A673 (cell line): ENCODE measurements at places on chromosomes 7 and 10. TPM values are rescaled to one million over a fixed set of nuclear protein-coding genes. Genes with fewer than 3 reads are reported as not detected.

GRCh38 chr7:11420049-11420448 lies 411.9 kb downstream of the THSD7A start:
- no peak for DNase-seq

The RGS10 gene
- 16.6 and 18.4 TPM in 2 replicates for total RNA-seq

GRCh38 chr10:62880162-62880561 lies 64.0 kb upstream of the EGR2 start:
- DNase-seq, result no peak

GRCh38 chr7:28267012-28267411 lies 86.4 kb upstream of the JAZF1 start:
- no peak for DNase-seq

DNA sequence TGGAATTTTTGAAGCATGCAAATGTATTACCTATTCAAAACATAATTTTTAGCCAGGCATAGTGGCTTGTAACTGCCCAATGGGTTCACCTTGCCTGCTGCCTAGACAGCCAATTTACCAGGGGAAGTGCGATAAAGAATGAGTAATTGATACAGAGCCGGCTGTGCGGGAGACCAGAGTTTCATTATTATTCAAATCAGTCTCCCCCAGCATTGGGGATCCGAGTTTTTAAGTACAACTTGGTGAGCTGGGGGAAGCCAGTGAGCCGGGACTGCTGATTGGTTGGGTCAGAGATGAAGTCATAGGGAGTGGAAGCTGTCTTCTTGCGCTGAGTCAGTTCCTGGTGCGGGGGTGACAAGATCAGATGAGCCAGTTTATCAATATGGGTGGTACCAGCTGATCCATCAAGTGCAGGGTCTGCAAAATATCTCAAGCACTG lies 29.1 kb upstream of the NRBF2 start:
- DNase-seq, result peak; percentile 48

The NRP1 gene
- total RNA-seq, result 31.7 and 32.8 TPM in 2 replicates

- DNase-seq, result no peak
Measured at GRCh38 chr10:116026315-116026714, 246.7 kb downstream of the GFRA1 start.

The EBF3 gene
- total RNA-seq, result 52.2 and 56.2 TPM in 2 replicates

The SLIT1 gene
- total RNA-seq, result 0.43 and 0.66 TPM in 2 replicates

The CCDC172 gene
- not detected in 2 replicates for total RNA-seq

- DNase-seq, result no peak
Measured at GRCh38 chr7:154899862-154900261, 103.1 kb downstream of the PAXIP1 start.

DNA sequence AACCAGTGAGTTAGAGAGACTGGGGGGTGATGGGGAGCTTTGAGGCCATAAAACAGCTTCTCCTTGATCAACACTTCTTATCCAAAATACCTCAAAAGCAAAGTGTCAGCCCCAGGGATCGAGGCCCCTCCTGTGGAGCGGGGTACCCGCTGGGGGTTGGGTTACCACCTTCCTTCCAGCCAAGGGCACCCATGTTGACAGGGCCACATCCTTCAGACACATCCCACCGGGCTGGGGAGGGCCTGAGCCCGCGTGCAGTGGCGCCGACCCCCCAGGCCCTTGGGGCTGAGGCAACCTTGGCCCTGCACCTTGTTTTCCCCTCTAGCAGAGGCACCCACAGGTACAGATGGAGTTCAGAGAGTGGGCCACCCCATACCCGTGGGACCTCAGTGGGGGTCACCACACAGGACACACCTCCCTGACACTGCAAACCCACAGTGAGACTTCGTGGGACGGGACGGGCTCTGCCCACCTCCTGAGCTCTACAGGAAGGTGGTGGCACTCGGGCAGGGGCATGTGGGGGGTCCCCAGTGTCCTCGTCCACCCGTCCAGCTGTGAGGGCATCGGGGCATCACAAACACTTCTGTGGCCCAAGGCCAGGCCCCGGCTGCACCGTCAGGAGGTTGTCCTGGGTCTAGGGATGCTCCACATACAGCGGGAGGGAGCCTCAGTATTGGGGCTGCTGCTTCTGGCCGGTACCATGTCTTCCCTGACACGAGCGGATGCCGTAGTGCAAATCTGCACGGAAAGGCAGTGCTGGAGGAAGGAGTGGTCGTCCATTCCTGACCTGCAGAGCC lies 10.7 kb downstream of the DPYSL4 start:
- DNase-seq, result no peak

- DNase-seq, result no peak
Measured at GRCh38 chr10:10396601-10397000, 621.1 kb upstream of the CELF2 start.

- DNase-seq, result no peak
Measured at GRCh38 chr7:106089647-106090046, 22.5 kb downstream of the SYPL1 start.

The LIPK gene
- total RNA-seq, result not detected in 2 replicates

DNA sequence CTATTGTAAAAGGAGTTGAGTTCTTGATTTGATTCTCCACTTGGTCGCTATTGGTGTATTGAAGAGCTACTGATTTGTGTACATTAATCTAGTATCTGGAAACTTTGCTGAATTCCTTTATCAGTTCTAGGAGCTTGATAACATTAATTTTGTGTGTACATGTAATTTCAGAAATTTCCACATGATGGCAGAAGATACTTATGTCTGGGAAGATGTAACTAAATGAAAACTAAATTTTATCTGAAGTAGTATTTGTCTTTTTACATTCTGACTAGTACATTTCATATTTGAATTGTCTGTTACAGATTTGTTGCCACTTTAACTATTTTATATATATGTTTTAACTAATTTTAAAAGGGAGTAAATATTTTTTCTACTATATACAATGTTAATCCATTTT lies 27.6 kb downstream of the SDHAF3 start:
- peak; percentile 46 for DNase-seq

- no peak for DNase-seq
Measured at GRCh38 chr7:16712916-16713315, 40.6 kb upstream of the TSPAN13 start.

- peak; percentile 84 for DNase-seq
Measured at GRCh38 chr7:4631380-4632179, 50.5 kb upstream of the FOXK1 start.

- DNase-seq, result no peak
Measured at GRCh38 chr10:111974325-111974724, 209.2 kb downstream of the GPAM start.

GRCh38 chr7:20791538-20792434 lies 5.1 kb upstream of the SP8 start:
- no peak for DNase-seq

The RELN gene
- not detected in 2 replicates for total RNA-seq

DNA sequence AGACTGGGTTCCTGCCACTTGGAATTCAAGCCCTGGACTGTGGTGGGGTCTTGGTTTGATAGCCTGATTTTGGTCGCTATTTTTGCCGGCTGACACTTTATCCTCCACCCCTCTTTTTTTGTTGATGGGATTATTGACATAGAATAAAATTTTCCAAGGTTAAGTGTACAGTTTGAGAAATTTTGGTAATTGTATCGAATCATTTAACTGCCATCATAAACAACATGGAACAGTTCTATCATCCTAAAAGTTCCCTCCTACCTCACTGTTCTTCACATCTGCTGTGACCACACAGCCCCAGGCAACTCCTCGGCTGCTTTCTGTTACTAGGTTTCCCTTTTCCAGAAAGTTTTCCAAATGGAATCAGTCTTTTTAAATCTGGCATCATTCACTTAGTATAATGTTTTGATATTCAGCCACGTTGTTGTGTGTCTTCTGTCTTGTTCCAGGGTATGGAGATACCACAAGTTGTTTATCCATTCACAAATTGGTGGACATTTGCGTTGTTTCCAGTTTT lies 50.6 kb upstream of the STEAP1B start:
- DNase-seq, result no peak

GRCh38 chr10:93235686-93236085 lies 162.0 kb downstream of the CYP26A1 start:
- DNase-seq, result no peak

- peak; percentile 52 for DNase-seq
Measured at GRCh38 chr10:33661580-33662336, 327.3 kb upstream of the NRP1 start.

GRCh38 chr7:91864070-91864469 lies 16.4 kb downstream of the MTERF1 start:
- no peak for DNase-seq

- DNase-seq, result no peak
Measured at GRCh38 chr7:66236713-66237303, 31.7 kb downstream of the TPST1 start.

DNA sequence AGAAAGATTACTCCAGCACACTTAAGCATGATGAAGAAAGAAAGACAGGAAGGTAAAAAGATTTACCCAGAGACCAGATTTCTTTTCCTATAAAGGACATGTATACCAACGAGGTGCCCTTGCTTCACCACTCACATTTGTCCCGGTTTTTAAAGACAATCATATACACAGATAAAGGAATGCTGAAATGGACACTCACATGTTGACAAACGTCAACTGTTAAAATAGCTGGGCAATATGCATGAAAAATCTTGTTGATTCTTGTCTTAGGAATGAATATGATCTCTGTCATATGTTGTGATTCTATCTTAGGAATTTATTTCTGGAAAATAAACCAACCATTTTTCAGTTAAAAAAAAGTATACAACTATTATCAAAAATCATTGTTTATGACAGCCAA lies 158.2 kb downstream of the SRPK2 start:
- no peak for DNase-seq

DNA sequence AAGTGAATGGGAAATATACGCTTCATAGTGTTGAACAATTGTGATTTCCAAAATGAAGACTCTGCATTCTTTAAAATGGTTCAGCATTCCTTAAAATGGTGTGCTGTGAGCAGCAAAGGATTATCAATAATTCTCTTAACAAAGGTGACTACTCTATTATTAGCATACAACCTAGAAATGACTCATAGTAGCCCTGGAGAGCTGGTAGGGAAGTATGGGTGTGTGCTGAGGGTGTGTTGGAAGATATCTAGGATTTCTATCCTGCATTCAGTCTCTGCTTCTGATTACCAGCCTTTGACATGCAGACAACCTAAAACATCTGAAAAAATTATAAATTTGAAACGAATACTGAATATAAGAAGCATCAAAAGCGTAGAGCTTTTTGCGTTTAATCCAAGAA lies 72.5 kb downstream of the SEMA3D start:
- DNase-seq, result no peak

The GIMAP7 gene
- total RNA-seq, result not detected in 2 replicates

DNA sequence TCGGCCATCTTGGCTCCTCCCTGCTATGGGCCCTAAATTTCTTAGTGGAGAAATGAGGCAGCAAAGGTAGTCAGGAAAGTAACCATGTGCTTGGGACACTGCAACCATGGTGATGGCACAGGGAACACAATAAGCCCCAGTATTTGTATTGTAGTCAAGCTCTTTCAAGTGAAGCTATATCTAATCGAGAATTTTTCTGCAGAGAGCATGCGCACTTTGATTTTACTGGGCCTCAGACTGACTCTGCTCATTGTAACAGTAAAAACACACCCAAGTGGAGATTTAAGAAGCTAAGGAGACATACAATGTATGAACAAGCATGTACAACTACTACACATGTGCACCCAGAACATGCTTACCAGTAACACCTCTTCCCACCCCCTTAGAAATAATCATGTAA lies 67.3 kb upstream of the TMEM229A start:
- no peak for DNase-seq

GRCh38 chr10:102009801-102010425 lies 46.1 kb downstream of the ARMH3 start:
- peak; percentile 88 for DNase-seq

- DNase-seq, result peak; percentile 72
Measured at GRCh38 chr7:70143075-70144044, 545.1 kb downstream of the AUTS2 start.

- no peak for DNase-seq
Measured at GRCh38 chr7:55191926-55192692, 173.0 kb upstream of the LANCL2 start.

DNA sequence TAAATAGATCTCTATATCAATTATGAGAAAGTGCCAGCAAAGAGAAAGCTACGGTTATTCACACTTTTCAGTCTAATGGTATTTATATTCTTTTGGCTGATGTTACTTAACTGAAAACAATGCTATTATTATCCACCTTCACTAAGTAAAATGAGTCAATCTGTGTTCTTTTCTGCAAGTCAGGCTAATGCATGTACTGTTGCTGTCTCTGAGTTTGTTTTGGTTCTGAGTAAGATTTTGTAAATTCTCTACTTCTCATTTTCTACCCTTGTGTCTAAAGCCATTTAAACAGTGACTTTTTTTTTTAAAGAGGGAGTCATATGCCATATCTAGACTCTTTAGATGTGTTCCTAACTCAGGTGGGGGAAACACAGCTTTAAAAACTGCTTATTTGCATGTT lies 7.5 kb downstream of the VWC2 start:
- DNase-seq, result no peak

DNA sequence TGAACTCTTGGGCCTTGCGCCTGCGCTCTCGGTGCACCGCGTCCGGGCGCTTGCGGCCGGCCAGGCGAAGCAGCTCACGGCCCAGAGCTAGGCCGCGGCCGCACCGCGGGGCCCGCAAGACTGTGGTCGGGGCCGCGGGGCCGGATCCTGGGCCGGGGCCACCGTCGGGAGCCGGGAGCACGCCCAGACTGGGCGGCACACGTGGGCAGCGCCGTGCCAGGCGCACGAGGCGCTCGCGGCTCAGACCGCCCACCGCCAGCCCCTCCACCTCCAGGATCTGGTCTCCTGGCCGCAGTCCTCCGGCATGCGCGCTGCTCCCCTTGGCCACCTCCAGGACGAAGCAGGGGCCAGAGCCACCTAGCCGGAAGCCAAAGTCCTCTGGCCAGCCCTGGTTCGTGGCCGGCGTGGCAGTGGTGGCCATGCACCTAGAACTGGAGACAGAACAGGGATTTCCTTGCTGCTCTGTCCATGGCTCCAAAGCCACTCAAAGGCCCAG lies at the start of gene GRID2IP:
Gene GRID2IP (minus strand): TSS at position 446 of the 496 bp plus-strand sequence. CDS start 25 bp downstream, at position 421.
- DNase-seq, result no peak

DNA sequence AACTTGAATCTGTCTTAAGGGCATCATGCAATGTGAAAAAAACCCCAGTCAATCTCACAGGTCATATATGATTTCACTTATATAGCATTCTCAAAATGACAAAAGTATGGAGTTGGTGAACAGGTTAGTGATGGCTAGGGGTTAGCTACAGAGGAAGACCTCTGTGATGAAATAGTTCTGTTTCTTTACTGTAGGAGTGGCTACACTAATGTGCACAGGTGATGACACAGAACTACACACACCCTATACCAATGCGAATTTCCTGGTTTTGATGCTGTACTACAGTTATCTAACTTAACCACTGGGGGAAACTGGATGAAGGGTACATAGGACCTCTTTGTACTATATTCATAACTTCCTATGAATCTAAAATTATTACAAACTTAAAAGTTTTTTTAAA lies 541.8 kb downstream of the PARD3 start:
- no peak for DNase-seq
